ENCODE measurements at places on chromosomes 7 and 10.
A peak's percentile ranks its signal among the peaks of the same experiment; 100 is the strongest.

GRCh38 chr10:43610636-43611035 lies 4.4 kb downstream of the ZNF485 start:
- peaks cover 16% of the 10 kb centered on the region for H3K4me1 ChIP-seq
- no peak overlapping the region for H3K27ac ChIP-seq
- H3K4me3 ChIP-seq: no peak overlapping the region
- peak; percentile 22 for DNase-seq
- peaks cover 70% of the 10 kb centered on the region for H3K36me3 ChIP-seq

- no peak overlapping the region for H3K4me3 ChIP-seq
- no peaks in the 10 kb centered on the region for H3K27me3 ChIP-seq
- H3K36me3 ChIP-seq: no peaks in the 10 kb centered on the region
- H3K4me1 ChIP-seq: no peaks in the 10 kb centered on the region
Measured at GRCh38 chr7:67764289-67764688, 767.7 kb downstream of the TYW1 start.

GRCh38 chr10:102534333-102534732 lies 30.6 kb downstream of the SUFU start:
- DNase-seq: no peak
- no peak overlapping the region for H3K27ac ChIP-seq
- no peak overlapping the region for H3K4me3 ChIP-seq
- peaks cover 3% of the 10 kb centered on the region for H3K4me1 ChIP-seq
- no peaks in the 10 kb centered on the region for H3K27me3 ChIP-seq

DNA sequence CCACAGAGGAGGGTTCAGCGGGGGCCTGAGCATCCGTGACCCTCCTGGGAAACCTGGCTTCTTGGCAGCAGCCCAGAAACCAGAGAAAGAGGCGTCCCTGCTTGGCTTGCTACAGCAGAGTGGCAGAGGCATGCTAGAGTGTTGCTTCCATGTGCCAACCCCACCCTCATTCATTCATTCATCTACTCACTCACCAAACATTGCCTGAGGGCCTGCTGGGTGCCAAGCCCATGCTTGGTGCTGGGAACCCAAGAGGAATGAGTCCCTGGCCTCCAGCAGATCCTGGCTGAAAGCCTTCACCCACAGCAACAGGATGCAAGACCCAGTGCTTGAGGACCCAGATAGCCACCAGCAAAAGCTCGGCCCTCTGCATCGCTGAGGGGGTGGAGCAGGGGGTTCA lies 129.0 kb downstream of the CDH23 start:
- no peak overlapping the region for H3K27ac ChIP-seq
- H3K4me3 ChIP-seq: no peak overlapping the region
- no peaks in the 10 kb centered on the region for H3K27me3 ChIP-seq
- no peaks in the 10 kb centered on the region for H3K4me1 ChIP-seq
- DNase-seq: no peak
- no peaks in the 10 kb centered on the region for H3K36me3 ChIP-seq

- H3K4me3 ChIP-seq: no peak overlapping the region
- no peaks in the 10 kb centered on the region for H3K27me3 ChIP-seq
- H3K36me3 ChIP-seq: no peaks in the 10 kb centered on the region
- no peak for DNase-seq
- H3K27ac ChIP-seq: no peak overlapping the region
- no peaks in the 10 kb centered on the region for H3K4me1 ChIP-seq
Measured at GRCh38 chr7:107828540-107828939, 25.5 kb upstream of the SLC26A3 start.

- H3K27me3 ChIP-seq: no peaks in the 10 kb centered on the region
- H3K36me3 ChIP-seq: peaks cover 52% of the 10 kb centered on the region
- H3K4me3 ChIP-seq: no peak overlapping the region
- H3K4me1 ChIP-seq: peaks cover 7% of the 10 kb centered on the region
- no peak for DNase-seq
Measured at GRCh38 chr10:121910673-121911420, 17.0 kb downstream of the ATE1 start.

GRCh38 chr7:1971946-1972654 lies 260.6 kb downstream of the MAD1L1 start:
- no peak for DNase-seq
- H3K27ac ChIP-seq: no peak overlapping the region
- no peaks in the 10 kb centered on the region for H3K27me3 ChIP-seq
- H3K4me3 ChIP-seq: no peak overlapping the region
- no peaks in the 10 kb centered on the region for H3K36me3 ChIP-seq

DNA sequence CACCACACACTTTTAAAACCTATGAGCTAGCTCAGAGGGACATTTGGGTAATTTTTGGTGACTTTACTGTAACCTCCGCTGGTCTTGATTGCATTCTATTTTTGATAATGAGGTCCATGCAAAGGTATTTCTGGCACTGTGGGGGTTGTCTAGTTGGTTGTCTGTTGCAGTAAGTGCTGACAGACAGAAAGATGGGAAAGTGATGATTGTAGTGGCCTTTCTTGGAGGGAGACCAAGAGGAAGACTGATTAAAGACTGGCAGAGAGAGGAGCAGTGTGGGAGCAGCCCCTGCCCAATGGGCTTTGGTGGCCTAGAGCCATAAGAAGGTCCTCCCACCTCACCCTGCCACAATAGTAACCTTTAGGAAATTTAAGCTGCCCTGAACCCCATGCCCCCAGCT lies 173.4 kb upstream of the CTBP2 start:
- no peaks in the 10 kb centered on the region for H3K27me3 ChIP-seq
- H3K4me1 ChIP-seq: no peaks in the 10 kb centered on the region
- no peaks in the 10 kb centered on the region for H3K36me3 ChIP-seq
- H3K4me3 ChIP-seq: no peak overlapping the region

DNA sequence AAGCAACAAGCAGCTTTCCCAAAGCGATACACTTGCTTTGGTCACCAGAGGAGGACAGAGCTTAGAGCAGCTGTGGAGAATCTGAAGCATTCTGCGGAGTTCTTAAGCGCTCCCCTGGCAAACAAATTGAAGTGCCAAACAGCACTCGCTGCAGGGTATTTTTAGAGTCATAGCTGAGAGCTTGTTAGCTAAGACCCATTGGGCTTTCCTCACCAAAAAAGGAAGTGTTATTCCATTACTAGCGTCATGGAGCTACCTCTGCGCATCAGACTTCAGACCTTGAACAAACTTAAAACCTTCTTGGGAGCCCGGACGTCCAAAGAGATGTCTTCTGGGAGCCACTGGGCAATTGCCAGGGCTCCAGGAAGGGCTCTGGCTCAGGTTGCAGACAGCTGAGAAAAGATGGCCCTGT lies 23.2 kb upstream of the BMPR1A start:
- no peak for DNase-seq
- H3K27me3 ChIP-seq: no peaks in the 10 kb centered on the region
- H3K4me3 ChIP-seq: no peak overlapping the region
- no peak overlapping the region for H3K27ac ChIP-seq

DNA sequence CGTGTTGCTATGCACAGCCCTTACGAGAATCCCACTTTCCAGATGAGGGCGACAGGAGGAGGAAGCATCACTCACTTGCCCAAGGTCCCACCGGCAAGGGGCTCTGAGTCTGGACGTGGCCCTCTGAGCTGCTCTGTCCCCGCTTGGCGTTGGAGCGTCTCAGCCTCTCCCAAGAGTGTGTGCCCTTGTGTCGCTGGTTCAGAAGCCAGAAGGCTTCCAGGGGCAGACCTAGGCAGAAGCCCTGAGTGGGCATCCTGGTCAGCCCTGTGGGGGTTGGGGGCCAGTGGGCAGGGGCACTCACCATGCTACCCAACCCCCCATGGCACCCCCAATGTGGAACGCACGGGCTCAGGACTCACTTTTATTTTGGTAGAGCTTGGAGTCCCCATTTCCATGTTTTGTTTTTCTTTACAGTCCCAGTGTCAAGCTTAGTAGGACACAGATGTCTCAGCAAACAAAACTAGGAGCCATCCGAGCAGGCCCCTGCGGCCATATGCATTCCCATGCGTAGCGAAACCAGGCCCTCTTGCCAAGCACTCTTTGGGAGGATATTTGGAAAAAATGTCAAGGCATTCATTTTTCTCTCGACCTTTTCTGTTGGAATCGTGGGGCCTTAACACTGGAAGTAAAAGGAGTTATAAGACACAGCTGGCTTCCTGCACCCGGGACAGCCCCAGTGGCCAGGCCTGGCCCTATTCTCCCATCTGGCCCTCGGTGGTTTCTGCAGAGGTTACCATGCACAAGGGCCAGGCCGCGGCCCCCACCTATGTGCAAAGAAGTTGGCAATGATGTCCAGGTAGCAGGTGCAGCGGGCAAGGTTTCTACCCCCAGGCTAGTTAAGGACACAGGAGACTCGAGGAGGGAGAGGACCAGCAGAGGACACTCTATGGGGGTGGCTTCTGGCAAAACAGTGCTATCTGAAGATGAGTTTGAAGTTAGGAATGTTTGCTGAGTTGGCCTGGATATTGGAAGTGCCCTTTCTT lies 97.0 kb downstream of the LHPP start:
- H3K27ac ChIP-seq: no peak overlapping the region
- no peaks in the 10 kb centered on the region for H3K27me3 ChIP-seq
- H3K4me1 ChIP-seq: peaks cover 53% of the 10 kb centered on the region
- no peak overlapping the region for H3K4me3 ChIP-seq
- peaks cover 73% of the 10 kb centered on the region for H3K36me3 ChIP-seq

- H3K27ac ChIP-seq: no peak overlapping the region
- no peak overlapping the region for H3K4me3 ChIP-seq
- no peak for DNase-seq
- no peaks in the 10 kb centered on the region for H3K27me3 ChIP-seq
- H3K36me3 ChIP-seq: no peaks in the 10 kb centered on the region
Measured at GRCh38 chr10:1624240-1624639, 113.1 kb downstream of the ADARB2 start.

DNA sequence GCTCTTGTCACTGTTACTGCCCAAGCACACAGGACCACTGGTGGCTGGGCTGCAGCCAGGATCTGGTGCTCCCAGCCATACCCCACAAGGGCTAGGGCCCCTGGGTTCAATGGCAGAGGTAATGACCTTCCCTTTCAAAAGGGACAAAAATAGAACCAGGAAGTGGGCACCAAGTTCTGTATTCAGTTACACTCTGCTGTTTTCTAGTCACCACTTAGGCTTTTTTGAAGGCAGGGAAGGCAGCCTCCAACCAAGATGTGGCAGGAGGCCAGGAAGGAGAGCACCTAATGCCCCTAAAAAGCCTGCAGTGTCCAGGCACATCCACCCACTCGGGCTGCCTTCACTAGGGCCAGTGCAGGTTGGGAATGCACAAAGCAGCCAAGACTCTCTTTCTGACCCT lies 47.8 kb downstream of the NOD1 start:
- peaks cover 11% of the 10 kb centered on the region for H3K36me3 ChIP-seq
- peak; percentile 64 for DNase-seq
- H3K4me1 ChIP-seq: peaks cover 77% of the 10 kb centered on the region
- H3K27me3 ChIP-seq: no peaks in the 10 kb centered on the region

DNA sequence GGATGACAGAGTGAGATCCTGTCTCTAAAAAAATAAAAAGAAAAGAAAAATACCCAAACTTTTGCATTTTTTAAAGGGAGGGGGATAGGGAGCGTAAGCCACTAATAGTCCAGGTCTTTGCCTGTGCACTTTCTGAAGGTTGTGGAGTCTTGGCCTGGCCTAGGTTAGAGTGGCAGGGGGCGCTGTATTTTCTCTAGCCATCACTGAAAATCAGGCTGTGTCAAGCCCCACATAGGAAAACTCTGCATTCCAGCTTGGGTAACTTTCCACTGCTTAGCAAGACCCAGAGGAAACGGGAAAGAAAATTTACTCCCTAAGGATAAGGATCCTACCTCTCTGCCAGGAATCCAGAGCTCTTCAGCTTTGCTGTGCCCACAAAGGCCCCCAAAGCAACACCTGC lies 10.5 kb upstream of the PAX4 start:
- no peak overlapping the region for H3K4me3 ChIP-seq
- H3K36me3 ChIP-seq: no peaks in the 10 kb centered on the region
- H3K4me1 ChIP-seq: no peaks in the 10 kb centered on the region

DNA sequence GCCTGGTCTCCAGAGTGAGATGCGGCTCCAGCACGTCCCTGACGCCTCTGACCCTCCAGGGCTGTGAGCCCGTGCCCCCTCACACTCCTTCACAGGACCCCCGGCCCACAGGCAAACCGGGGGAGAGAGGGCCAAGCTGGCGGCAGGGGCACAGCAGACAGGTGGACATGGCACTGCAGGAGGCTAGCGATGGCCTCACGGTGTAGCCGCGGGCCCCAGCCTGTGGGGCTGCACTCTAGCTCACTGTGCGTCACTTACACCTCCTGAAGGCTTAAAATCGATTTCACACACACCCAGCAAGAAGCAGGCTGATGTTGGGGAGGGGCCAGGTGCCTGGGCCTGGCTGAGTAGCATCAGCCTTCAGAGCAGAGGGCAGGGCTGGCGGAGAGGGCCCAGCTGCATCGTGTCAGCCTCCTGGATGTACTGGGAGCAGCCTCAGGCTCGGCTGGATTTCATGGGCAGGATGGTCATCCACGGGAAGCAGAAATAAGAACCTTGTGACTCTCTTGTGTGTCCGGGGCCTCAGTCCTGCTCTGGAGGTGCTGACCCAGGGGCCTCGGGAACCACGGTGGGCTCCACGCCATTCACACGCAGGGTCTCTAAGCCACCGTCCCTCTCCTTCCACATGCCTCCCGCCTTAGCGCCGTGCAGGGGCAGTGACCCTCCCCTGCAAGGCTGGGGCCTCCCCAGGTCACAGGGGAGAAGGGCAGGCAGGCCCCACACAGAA lies 19.4 kb upstream of the KNDC1 start:
- H3K4me3 ChIP-seq: no peak overlapping the region
- H3K4me1 ChIP-seq: no peaks in the 10 kb centered on the region
- no peaks in the 10 kb centered on the region for H3K36me3 ChIP-seq
- H3K27me3 ChIP-seq: no peaks in the 10 kb centered on the region
